ENCODE measurements at places on chromosomes 12 and 14.

DNA sequence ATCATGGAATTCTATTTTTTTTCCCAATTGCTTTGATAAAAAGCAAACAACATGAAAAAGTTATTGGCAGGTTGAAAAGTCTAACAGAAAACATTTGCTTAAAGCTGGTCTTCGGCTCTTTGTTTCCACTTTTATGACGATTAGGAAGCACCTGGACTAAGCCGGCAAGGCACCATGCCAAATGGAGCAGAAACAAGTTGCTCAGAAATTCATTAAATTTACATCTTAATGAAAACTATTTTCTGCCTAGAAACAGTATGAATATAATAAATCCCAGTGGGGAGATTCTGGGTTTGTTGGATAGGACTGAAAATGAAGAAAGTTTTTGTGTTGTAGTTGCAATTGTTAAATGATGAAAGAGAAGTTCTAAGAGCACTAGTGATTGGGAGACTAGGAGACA is 51.4 kb upstream of the OR9K2 start:
- no peak for DNase-seq

DNA sequence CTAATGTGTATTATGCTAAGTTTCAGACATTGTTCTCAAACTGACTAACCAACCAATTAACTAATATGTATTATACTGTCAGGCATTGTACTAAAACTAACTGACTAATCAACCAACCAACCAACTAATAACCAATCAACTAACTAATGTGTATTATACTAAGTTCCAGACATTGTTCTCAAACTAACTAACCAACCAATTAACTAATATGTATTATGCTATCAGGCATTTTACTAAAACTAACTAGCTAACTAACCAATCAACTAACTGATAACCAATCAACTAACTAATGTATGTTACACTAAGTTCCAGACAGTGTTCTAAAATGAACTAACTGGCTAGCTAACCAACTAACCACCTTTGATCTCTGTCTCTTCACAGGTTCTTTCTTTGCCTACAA is 152.3 kb downstream of the SUDS3 start:
- no peak for DNase-seq

GRCh38 chr12:106301241-106301610 is 1.3 kb upstream of the TCP11L2 start:
- no peak for DNase-seq

- DNase-seq: no peak
These were observed 183.8 kb downstream of the ACSS3 start for GRCh38 chr12:81261508-81262207.

DNA sequence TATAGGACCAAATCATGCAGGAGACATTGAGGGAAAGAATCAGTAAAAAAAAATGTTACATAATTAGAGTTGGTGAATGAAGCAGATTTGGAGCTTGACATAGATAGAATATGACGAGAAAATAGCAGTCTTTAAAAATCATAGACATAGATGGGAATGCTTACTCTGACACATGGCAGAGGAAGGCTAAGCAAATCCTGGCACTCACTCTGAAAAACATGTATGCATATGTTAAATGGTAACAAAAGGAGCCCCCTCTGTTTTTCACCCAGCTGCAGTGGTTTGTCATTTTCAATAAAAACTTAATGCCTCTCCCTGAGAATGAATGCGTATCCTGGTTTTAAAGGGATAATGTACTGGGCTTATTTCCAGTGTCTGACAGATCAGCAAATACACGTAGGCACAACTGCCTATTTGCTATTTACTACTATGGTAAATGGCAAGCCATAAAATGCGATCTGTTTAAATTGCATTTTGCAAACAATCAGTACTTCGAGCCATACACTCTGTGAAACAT is 561.2 kb upstream of the SEL1L start:
- DNase-seq: no peak

- DNase-seq: no peak
These were observed 127.3 kb upstream of the PWP1 start for GRCh38 chr12:107558141-107558815.

GRCh38 chr12:123119808-123120207 is 31.1 kb downstream of the PITPNM2 start:
- peak; percentile 65 for DNase-seq

- no peak for DNase-seq
These were observed 163.4 kb downstream of the GARIN6 start for GRCh38 chr12:99810718-99811593.

DNA sequence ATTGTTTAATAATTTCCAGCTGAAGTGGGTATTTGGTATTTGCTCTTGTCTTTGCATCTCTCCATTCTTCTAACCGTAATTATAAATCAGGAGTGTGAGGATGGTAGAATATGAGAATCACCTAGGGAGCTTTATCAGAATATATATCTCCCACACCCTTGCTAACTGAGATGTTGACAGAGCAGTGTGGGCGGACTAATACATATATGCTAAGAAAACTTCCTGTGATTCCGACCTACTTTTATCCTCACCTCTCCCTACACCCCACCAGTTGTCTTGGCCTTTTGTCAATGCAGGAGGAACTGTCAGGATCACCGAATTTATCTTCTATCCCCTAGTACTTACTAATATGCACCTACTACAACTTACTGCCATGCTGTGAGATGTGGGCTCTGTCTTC is 14.7 kb upstream of the GNPNAT1 start:
- no peak for DNase-seq

- DNase-seq: no peak
These were observed 26.4 kb downstream of the DDHD1 start for GRCh38 chr14:53126731-53127130.

- no peak for DNase-seq
These were observed 17.9 kb upstream of the MDM1 start for GRCh38 chr12:68349921-68350606.

- DNase-seq: peak; percentile 46
These were observed 2.8 kb downstream of the SRSF9 start for GRCh38 chr12:120466560-120467315.

GRCh38 chr12:52844386-52844785 is 4.4 kb downstream of the KRT78 start:
- DNase-seq: no peak

DNA sequence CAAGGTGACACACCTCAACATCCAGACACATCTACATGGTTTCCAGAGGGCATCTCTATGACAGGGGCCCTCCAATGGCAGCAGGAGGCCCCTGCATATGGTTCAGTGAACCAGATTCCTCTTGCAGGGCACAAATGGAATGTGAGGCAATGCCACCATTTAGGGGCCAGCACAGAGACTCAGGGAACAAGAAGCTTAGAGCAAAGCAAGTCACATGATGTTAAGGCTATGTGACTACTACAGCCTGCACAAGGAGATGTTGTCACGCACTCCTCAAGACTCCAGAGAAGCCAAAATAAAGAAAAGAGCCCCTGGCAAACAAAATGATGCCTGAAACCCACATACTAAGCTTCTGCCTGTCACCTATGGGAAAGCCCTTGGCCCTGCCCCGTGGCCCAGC is 95.2 kb downstream of the RBM19 start:
- DNase-seq: no peak

DNA sequence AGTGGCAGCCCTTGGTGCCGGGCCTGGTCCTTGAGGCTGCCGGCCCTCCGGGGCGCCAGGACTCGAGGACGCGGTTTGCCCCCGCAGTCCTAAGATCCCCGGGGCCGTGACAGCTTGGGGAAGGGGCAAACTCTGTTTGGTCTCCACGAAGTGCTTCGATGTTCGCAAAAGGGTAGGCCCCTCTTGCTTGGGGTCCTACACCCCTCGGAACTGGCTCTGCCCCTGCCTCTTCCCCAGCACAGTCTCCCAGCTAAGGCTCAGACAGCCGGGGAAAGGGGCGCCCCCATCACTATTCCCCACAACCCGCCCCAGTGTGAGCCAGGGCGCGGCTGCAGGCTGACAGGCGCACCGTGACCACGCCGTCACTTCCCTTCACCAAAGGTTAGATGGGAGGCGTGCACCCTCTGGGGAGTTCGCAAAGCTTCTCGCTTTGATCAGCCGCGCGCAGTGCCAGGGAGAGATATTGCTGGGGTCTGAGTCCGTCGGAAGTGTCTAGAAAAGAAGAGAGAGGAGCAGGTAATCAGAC is 7.2 kb upstream of the OTX2 start:
- no peak for DNase-seq

DNA sequence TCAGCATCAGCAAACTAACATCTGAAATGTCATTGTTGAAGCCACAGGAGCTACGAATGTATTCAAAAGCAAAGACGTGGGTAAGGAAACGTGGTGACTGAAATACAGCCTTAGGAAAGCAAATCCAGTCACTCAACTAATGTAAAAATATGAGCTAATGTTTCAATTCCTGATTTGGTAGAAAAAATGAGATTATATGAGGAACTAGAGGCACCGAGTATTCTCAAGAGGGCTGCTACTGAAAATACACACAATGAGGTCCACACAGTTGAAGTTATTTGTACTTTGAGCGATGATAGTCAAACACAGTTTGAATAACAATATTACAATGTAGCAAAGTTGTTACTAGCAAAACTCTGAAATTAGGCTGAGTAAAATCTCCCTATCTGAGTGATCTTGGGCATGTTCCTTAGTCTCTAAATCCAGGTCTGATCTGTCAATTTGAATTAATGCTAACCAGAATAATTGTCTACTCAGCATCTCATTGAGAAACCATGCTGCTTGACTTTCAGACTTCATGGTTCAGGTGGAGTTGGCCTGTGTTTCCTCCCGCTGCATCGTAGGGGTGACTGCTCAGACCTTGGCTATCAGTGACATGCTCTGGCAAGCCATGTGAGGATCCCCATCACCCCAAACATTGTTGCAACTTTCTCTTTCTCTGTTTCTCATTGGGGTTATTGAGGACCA is 467.1 kb upstream of the SOX5 start:
- DNase-seq: no peak

DNA sequence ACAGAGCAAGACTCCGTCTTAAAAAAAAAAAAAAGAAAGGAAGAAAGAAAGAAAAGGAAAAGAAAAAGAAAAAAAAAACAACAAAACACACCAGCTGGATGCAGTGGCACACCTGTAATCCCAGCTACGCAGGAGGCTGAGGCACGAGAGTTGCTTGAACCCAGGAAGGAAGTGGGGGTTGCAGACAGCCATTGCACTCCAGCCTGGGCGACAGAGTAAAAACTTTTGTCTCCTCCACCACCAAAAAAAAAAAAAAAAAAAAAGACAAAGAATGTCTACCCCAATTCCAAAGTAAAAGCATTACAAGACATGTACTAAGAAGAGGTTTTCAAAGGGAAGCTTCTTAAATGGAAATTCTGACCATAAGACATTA is 53.4 kb downstream of the HNRNPC start:
- DNase-seq: no peak

- no peak for DNase-seq
These were observed 343.5 kb upstream of the DDHD1 start for GRCh38 chr14:53496668-53497067.

DNA sequence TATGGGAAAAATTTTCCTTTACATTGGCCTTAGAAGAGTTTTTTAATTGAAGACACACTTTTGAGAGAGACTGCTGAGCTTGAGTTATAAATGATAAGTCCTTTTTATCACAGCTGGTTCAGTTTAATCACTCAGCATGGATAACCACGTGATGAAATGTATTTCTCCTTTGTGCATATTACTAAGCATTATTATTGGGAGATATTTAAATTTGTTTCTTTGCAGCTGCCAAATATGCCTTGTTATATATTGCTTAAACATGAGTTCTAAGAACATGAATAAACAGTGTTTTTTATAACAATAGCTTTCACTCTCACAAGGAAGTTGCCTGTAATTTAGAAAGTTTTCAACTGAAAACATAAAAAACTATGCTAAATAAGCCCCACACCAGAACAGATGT is 293.5 kb upstream of the LRFN5 start:
- no peak for DNase-seq

- DNase-seq: peak; percentile 40
These were observed 30.0 kb upstream of the OR4E1 start for GRCh38 chr14:21703357-21704326.

GRCh38 chr14:53927171-53927570 is 29.5 kb downstream of the BMP4 start:
- no peak for DNase-seq

DNA sequence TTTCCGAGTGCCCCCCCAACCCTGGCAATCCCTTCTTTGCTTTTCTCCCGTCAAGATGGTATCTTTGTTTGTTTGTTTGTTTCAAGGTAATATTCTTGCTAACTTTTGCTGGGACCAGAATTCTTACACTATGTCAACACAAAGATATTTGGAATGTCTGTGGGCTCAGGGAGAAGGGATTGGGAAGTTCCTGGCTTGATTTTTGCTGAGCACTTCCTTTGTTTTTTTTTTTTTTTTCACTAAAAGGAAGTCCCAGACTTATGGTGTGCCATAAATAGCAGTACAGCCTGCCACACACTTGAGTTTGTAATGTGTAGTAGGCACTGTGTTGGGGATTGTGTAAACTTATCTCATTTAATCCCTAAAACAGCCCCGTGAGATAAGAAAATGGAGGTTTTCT is 11.2 kb upstream of the RNU6-7 start:
- no peak for DNase-seq

GRCh38 chr12:75479963-75480461 is 543 bp upstream of the GLIPR1 start:
- peak; percentile 41 for DNase-seq

DNA sequence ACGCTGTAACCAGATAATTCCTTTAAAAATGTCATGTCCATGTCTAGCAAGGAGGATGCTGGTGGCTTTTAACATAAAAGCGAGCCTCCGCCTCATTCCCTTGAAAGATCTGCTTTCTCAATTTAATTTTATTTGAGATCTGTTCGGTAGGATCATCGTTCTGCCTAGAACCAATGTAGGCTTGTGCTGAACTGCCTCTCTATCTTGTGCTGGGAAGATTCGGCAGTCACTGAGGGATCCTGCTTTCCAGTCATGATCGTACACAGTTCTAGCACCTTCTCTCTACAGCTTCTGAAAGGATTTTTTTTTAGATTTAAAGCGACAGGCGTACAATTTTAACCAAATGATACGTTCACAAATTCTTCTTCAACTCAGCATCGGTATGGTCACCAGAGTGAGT is 54.3 kb downstream of the PEBP1 start:
- DNase-seq: no peak

DNA sequence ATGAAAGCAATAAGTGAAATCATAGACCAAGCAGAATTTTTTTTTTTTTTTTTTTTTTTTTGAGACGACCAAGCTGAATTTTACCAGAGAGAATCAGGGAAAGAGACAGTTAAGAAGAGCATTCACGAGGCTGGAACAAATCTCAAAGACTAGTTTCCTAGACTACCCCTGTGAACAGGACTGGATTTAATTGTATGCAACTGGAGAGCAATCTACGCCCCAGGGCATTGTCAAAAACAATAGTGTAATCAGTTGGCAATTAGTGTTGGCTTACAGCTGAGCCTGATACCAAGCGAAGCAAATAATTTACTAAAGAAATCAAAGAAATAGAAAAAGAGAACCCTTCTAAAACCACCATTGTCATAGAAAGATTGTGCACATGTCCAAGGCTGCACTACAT is 232.9 kb upstream of the CPNE8 start:
- no peak for DNase-seq

GRCh38 chr12:109291117-109291516 is 18.0 kb downstream of the FOXN4 start:
- DNase-seq: no peak

DNA sequence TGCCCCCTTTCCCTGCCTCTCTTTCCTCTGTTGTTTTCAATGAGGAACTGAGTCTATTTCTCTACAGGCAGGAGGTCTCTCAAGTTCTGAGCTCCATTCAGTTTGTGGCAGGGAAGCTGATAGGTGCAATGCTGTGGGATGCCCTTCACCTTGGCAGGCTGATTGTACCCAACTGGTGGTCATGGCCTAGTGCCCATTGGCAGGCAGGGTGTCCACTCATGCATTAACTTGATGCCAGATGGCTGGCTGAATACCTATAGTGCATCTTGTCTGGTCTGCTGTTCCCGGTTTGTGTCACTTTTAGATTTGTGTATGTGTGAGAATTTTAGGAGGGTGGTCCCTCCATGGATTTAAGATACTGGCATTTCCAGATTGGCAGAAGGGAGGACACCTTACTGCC is 20.0 kb upstream of the ITGA5 start:
- DNase-seq: no peak
